NCI-H82 (cell line): ENCODE measurements at places on chromosomes 3 and 15.

- no peak for DNase-seq
Observed at GRCh38 chr3:16377847-16378302, 112.9 kb downstream of the OXNAD1 start.

DNA sequence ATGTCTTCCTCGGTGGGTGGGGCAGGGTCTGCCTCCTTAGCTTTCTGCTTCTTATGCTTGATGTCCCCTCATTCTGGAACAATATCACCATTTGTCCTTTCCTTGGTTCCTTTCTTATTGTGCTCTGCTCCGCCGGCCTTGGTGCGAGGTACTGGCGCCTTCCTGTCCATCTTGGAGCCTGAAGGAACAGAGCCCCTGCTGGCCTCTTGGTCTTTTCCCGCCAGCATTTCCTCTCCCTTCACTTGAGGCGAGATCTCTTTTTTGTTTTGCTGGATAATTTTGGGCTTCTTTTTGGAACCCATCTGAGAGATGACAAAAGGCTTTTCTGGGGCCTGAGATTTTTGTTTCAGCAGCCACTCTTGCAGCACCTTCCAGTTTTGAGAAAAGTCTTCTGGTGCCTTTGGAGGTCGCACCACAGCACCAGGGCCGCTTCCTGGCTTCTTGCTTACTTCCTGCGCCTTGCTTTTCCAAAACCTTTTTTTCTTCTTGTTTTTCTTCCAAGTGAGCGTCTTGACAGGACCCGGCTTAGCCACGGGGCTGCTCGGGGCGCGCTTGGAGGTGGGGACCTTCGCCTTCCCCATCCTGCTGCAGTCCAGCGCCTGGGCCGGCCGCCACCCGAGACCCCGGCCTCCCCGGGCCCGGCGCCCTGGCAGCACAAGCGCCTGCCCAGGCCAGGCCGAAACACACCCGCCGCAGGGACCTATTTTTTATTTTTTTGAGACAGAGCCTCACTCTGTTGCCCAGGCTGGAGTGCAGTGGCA lies 127.1 kb downstream of the KLF13 start:
- no peak for DNase-seq

DNA sequence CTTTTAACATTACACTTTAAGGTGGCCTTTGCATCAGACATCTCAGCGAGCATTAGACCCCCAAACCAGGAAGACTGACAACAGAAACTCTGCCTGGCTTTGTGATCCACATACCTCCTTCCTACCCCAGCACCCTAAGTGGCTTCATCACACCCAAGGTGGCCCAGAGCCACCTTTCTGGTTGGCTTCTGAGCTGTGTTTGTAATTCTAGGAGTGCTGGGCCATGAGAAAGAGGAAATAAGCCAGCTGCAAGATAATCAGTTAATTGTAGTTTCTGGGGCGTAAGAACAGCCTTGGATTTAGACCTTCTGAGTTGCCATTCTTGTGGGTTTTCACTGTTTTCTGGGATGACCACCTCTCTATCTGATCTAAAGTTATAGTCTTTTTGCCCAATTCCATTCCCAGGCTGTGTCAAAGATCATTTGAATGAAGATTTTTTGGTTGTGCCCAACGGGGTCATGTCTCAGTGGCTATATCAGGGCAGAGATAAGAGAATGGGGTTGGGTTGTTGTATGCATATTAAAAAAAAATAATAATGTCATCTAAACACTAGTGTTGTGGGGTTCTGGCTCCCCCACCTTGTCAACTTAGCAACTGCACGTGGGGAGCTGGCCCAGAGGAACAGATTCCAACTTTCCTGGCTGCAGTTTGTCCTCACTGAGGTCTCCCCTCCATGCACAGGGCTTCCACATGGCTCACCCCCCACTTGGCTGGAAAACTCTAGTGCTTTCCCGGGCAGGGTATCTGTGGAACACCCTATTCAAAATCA lies 234.8 kb upstream of the WNT5A start:
- DNase-seq, result peak; percentile 36

GRCh38 chr3:30113906-30114305 lies 492.5 kb upstream of the TGFBR2 start:
- DNase-seq, result no peak

DNA sequence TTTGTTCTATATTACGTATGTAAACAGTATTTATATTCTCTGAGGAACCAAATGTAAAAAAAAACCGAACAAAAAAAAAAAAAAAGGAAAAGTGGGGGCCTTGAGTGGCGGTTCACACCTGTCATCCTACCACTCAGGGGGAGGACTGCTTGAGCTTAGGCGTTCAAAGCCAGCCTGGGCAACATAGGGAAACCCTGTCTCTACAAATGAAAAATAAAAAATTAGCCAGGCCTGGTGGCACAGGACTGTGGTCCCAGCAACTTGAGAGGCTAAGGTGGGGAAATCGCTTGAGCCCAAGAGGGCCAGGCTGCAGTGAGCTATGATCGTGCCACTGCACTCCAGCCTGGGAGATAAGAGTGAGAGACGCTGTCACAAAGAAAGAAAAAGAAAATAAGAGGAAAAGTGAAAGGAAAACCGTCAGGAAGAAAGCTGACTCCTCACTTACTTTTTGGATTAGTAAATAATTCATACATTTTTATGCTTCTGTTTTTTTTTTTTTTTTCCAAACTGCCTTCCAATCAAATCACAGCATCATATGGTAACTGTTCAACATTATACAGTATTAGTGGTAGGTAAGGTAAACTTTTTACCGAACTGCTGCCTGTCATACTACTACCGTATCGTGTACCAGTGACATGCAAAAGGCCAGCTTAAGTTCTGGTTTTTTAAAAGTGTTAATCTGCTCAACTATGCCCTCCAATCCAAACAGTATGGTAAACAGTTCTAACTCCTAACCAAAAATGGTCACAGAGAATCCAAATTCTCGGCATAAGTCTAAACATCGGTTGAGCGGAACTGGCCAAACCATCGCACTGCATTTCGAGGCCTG lies 1.2 kb downstream of the PHC3 start:
- DNase-seq, result peak; percentile 32

GRCh38 chr15:77312523-77312922 lies 107.4 kb downstream of the PEAK1 start:
- DNase-seq, result no peak

GRCh38 chr15:31285772-31286261 lies 40.8 kb upstream of the KLF13 start:
- no peak for DNase-seq

DNA sequence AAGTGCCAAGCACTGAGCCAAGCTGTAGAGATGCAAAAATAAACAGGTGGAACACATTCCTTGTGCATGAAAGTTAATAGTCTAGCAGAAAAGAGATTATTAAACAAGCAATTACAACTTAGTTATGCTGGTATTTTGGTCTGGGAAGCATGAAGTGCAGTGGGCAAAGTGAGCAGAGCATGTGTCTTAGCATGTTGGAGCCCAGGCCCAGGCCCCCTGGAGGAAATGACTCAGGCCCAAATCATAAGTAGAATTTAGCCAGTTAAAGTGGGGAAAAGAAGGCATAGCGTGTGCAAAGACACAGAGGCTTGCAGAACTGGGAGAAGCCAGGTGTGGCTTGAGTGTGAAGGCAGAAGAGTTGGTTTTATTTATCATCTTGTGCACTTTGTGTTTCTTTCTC lies 163.8 kb upstream of the ATP11B start:
- no peak for DNase-seq

GRCh38 chr15:43893956-43894355 lies 67.2 kb downstream of the WDR76 start:
- no peak for DNase-seq

DNA sequence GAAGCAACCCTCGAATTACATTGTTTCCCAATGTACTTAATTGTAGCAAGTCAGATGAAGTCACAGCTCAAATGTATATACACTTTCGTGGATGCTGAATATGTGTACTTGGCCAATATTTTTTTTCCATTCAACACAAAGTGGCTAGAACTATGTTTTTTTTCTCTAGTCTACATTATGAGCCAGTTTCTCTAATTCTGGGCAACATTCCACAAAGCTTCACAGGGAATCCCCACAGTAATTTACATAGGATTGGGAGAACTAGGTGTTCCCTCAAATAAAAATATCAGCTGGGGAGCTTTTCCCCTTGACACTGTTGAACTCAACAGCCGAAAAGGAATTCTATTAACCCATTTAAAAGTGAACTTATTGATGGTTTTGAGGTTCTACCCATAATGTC lies 493.1 kb downstream of the MECOM start:
- DNase-seq, result no peak

- DNase-seq, result no peak
Observed at GRCh38 chr15:43552256-43552655, 34.8 kb downstream of the MAP1A start.
